Stimulated activated CD4-positive, alpha-beta T cell treated with anti-CD3 and anti-CD28 coated beads, Interleukin-1b, Interleukin-23, amount 100 ng/mL, for 1 hour (primary cell): ENCODE measurements at places on chromosomes 12 and 14.
A peak's percentile ranks its signal among the peaks of the same experiment; 100 is the strongest.

- DNase-seq, result no peak
These were observed 65.1 kb downstream of the RNFT2 start for GRCh38 chr12:116803013-116803736.

DNA sequence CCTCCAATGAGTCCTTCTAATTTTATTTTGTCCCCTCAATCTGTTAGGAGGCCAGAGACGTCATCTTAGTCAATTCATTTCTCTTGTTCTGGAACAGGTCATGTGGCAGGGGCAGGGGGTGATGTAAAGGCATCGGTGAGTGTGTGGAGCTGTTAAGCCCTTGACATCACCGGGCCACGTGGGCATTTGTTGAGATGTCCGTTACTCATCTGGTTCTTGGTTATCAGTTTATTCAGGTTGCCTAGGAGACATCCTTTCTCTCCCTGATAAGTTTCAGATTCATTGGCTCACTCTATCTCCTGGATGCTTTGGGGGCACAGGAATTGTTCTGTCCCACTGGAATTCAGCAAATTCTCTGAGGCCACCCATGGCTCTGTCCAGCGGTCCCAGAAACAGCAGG is 33.6 kb upstream of the SEL1L start:
- no peak for DNase-seq

- no peak for DNase-seq
These were observed 44.9 kb downstream of the CHST11 start for GRCh38 chr12:104501660-104502059.

DNA sequence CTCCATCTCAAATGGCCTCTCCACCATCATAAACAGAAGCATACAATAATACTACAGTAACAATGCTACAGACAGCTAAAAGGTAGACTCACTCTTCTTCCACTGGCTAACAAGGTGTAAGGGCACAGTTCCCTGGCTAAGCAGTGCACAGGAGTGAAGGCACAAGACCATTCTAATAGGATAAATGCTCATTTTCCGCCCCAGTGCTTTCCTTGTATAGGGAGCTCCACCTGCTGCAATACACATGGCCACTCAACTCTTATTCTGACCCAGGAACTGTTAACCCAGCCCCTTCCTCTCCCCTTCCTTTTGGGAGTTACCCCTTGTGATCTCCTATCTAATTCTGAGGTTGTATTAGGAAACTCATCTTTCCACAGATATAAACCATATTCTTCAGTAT is 124.6 kb downstream of the KCNK10 start:
- DNase-seq, result no peak

- DNase-seq, result no peak
These were observed 101.9 kb downstream of the NPAS3 start for GRCh38 chr14:33040372-33041140.

GRCh38 chr12:85872497-85873091 is 1.5 kb upstream of the NTS start:
- no peak for DNase-seq

- DNase-seq, result no peak
These were observed 10.9 kb downstream of the NAB2 start for GRCh38 chr12:57099766-57100165.

DNA sequence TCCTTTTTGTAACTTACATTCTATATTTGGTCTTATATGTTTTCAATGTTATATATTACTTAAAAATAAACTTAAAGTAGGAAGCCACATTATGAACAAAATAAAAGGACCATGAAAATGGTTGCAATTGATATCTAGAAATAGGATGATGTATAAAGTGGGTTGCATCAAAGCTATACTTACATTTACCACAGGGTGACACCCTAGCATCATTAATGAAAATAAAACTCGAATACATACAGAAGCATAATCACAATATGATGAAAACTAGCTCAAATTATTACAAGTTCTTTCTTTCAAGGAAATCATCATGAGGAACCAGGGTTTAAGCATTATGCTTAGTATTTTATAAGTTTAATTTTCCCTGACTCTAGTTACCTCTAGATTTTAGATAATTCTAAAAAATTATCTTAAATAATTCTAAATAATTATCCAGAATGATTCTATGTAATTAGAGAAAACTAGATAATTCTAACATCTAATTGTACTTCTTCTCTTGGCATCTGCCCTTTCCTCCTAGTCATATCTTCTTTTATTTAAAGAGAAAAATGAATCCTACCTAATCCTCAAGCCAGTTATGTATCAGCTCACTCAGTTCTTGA is 31.2 kb downstream of the TAS2R7 start:
- no peak for DNase-seq

GRCh38 chr14:73884438-73885190 is 2.0 kb upstream of the ZNF410 start:
- DNase-seq, result no peak

GRCh38 chr12:54984658-54985376 is at the start of gene TESPA1:
Gene TESPA1 (minus strand): TSS chr12:54984762. CDS start chr12:54974562, 10,200 bp downstream.
- DNase-seq, result peak; percentile 52

GRCh38 chr12:29572938-29573337 is 75.5 kb upstream of the OVCH1 start:
- DNase-seq, result no peak

DNA sequence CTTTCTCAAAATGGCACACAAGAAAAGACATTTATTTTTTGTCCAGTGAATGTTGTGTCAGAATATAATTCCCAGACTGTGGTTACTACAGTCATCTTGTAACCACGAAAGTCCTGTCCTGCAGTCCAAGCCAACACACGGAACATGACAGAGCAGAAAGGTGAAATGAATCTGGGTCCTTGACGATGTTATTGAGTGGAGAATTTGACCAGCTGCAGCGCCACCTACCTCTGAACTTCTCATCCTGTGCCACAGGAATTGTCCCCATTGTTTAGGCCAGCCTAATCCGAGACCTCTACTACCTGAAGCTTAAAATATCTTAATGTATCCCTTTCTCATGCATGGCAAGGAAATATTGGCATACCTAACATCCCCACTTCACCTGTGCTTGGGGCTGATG is 64.1 kb upstream of the OTX2 start:
- DNase-seq, result no peak

DNA sequence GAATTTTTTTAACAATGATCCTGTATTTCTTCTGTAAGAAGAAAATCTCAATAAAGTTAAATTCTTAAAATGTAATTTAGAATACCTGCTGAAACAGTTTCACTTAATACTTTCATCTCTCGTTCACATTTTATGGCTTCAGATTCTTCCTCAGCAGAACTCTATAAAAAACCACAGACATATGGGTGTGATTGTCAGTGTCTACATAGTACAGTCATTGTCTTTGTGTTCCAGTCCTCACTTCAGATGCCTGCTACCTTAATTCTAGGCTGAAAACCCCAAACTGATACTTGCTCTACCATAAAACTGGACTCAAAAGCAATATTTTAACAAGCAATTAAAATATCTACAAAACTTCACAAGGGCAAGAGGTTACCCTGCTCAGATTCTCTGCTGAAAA is 71.8 kb downstream of the DNAI7 start:
- DNase-seq, result no peak

- DNase-seq, result no peak
These were observed 42.6 kb upstream of the KRR1 start for GRCh38 chr12:75553836-75554555.

DNA sequence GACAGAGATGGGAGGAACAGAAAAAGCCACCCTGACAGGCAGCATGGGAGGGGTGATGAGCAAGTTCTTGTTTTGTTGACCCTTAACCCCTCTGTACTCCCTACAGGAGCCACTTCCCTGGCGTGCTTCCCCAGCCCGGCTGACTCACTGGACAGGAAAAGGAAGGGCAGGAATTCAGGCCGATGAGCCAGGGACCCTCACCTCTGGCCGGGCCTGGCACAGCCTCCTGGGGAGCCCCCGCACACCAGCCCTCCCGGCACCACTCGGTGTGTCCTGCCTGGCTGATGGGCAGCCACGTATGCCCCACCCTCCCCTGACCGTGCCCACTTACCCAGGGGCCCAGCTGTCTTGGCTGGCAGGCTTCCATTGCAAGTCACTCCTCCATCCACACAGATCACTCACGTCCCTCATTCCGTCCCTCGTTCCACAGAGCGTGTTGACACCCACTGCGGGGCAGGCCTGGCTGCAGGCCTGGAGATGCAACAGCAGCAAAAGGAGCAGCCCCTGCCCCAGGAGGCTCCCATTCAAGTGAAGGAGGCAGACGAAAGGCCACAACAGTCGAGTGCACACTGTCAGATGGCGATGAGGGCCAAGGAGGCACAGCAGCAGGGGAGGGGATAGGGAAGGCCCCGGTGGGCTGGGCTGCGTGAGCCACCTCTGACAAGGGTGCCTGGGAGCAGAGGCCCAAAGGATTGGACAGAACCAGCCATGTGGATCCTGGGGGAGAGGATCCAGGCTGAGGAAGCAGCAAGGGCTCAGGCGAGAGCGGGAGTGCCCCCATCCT is 19.7 kb upstream of the CD9 start:
- DNase-seq, result no peak

DNA sequence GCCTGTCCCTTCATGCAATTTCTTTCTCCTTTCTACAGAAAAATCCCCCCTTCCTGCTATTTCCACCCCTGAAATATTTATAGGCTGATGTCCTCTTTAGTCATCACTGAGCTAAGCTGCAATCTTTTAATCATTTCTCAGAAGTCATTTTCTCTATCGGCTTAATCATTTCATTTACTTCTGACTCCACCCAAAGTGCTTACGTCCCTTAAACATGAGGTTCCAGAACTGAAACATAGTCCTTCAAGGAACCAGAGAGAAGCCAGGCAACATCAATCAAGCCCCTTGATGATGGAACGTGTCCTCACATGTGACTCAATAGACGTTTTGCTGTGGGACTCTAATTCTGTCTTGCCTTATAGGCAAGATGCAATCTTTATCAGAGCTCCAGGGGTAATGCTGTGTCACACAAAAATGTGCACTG is 148.7 kb upstream of the KRR1 start:
- DNase-seq, result no peak

- DNase-seq, result no peak
These were observed 2.6 kb upstream of the HAL start for GRCh38 chr12:95998611-95999286.

DNA sequence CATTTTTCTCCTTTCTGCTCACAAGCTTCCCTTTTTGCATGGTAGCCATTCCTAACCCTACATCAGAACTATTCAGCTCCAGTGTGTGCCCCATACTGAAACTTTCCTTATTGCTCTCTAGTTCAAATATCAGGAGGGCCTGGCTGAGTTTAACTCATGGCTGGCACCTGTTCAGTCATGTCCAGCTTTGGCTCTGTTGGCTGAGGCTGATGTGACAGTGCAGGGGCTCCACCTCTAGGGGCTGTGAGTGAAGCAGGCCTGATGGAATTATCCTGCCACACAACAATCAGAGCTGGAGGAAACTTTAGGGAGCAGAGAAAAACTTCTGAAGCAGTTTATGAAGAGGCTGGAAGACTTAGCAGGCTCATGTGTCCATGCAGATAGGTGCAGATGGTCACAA is 8.5 kb downstream of the COQ6 start:
- no peak for DNase-seq

DNA sequence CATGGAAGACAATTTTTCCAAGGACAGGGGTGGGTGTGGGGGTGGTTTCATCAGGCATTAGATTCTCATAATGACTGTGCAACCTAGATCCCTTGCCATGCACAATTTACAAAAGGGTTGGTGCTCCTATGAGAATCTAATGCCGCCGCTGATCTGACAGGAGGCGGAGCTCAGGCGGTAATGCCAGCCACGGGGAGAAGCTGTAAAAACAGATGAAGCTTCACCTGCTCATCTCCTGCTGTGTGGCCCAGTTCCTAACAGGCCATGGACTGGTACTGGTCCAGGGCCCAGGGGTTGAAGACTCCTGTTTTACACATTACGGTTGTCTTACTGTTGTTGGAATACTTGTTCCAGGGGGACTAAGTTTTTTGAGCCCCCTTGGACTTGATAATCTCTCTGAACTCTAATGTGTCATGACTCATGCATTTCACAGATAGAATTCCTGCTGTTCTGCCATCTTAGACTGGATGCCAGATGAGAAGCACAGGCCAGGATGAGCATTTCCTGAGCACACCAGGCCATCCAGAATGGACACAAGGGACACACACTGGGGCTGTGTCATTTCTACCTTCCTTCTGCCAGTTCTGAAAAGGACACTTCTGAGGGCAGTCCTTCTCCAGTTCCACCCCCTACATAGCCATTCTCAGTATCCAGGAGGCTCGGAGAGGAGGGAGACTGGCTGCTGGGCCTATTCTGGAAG is 5.8 kb downstream of the PLEKHD1 start:
- no peak for DNase-seq

DNA sequence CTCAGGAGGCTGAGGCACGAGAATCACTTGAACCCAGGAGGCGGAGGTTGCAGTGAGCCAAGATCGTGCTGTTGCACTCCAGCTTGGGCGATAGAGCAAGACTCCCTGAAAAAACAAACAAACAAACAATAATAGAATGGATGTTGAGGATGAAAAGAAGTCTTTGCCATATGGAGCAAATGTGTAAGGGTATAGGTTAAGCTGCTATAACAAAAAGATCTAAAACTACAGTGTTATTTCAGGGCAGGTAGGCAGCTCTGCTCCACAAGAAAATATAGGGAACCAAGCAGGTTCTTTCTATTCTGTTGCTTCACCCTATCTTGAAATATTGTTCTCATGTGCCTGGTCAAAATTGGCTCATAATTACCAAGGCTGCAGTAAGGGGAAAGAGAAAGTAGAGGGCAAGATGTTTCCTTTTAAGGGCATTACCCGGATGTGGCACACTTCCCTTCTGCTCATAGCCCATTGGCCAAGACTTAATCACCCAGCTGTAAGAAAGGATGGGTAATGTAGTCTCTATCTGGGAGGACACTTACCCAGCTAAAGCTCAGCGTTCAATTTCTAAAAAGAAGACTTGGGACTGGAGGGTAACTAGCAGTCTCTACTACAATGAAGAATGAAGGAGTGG is 23.5 kb downstream of the SDSL start:
- DNase-seq, result no peak

GRCh38 chr14:74978416-74978947 is 23.1 kb upstream of the PGF start:
- DNase-seq, result no peak

DNA sequence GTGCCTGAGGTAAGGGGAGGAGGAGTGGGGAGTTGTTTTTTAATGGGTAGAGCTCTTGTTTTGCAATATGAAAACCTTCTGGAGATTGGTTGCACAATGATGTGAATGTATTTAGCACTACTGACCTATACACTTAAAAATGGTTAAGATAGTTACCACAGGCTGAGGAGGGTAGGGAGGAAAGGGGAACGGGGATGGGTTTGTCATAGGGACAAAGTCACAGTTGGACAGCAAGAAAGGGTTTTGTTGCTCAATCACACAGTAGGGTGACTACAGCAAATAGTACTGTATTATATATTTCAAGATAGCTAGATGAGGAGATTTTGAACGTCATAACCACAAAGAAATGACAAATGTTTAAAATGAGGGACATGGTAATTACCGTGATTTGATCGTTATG is 1562.4 kb downstream of the AACS start:
- no peak for DNase-seq

- DNase-seq, result no peak
These were observed 359.4 kb downstream of the TMEM121 start for GRCh38 chr14:105885561-105886320.

DNA sequence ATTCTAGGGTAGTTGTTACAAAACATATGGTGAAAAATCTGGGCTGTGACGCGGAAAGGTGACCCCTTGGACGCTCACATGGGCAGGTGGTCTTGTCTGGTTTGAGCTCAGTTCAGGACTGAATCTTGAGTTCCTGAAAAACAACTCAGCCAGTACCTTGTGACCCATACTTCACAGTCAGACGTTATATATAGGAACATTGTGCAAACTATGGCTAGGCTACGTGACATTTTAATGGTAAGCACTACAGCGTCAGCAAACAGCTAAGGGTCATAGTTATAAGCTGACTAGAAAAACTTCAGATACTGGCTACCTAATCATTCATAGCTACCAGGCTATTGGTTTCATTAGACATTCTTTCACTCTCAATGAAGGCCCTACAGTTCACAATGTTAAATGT is 14.8 kb upstream of the EDDM3A start:
- no peak for DNase-seq

- no peak for DNase-seq
These were observed 398.3 kb downstream of the APAF1 start for GRCh38 chr12:99043319-99043914.
